ENCODE measurements at places on chromosomes 13 and 19.
A peak's percentile ranks its signal among the peaks of the same experiment; 100 is the strongest.

- no peak for DNase-seq
Observed at GRCh38 chr13:41463838-41464602, 6.7 kb downstream of the RGCC start.

DNA sequence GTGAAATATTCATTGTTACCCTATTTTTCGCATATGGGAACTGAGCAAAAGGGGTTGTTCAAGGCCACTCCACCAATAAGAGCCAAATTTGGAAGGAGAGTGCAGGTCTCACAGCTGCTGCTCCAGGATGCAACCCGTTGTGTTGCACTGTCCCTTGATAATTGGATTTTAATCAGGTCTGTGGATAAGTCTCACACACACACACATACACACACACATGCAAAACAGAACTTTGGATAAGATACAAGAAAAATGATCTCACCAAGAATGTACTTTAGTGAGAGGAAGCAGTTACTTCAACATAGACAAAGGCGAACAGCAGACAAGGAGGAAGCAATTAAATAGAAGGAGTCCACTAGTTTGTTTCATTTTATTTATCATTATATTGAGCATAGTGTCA lies 127.3 kb upstream of the EDNRB start:
- DNase-seq, result no peak

GRCh38 chr13:76950101-76950500 lies 1.8 kb downstream of the ACOD1 start:
- no peak for DNase-seq

DNA sequence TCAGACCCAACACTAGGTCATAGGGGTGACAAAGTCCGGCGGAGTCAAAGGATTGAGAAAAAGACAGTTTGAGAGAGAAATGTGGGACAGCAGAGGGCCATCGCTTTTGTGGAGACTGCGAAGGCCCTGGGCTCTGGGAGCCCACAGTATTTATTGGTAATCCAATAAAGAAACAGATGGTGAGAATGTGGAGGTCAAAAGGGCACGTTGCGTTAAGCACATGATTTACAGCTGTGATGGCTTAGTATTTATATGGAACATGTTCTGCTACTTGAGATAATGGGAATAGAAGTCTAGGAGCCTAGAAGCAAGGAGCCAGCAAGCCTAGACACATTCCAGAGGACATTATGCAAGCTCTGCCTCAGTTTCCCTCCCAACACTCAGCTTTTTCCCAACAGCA lies 2521.1 kb downstream of the PCDH9 start:
- DNase-seq, result no peak

DNA sequence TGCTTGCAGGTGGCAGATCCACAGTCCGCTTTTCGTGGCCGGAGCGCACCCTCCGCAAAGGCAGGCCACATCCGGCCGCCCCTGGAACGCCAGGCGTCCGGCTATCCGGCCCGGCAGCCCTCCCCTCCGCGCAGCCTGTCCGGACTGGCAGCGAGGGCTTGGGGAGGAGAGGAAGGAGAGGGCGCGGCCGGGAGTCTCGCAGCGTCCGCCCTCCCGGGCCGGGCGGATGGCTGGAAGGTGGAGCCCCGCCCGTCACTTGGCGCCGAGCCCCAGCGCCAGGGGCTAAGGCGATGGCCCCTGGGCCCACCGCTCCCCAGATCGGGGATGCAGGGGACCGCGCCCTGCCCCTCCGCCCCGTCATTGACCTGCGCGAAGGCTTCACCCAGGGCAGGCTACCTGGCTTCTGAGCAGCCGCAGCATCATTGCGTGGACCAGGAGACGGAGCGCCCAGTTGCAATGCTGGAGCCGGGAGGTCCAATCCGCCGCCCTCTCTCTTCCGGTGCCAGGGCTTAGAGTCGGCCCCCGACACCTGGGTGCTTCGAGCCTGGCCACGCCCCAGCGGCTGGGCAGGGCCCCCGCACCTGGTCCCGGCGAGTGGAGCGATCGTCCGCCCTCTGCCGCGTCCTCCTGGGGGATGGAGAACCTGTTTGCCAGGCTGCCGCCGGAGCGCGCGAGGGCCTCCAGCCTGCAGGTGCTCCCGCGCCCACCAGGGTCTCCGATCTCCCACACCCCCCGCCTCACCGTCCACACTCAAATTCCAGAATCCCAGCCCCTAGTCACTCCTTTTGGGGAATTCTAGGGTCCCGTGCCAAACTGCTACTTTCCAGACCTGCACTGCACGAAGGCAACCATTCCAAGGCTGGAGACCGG lies at the start of gene FUT1:
Gene FUT1 (minus strand): TSS at position 146 of the 870 bp plus-strand sequence. CDS start 1,360 bp downstream, outside the sequence.
- DNase-seq, result no peak

DNA sequence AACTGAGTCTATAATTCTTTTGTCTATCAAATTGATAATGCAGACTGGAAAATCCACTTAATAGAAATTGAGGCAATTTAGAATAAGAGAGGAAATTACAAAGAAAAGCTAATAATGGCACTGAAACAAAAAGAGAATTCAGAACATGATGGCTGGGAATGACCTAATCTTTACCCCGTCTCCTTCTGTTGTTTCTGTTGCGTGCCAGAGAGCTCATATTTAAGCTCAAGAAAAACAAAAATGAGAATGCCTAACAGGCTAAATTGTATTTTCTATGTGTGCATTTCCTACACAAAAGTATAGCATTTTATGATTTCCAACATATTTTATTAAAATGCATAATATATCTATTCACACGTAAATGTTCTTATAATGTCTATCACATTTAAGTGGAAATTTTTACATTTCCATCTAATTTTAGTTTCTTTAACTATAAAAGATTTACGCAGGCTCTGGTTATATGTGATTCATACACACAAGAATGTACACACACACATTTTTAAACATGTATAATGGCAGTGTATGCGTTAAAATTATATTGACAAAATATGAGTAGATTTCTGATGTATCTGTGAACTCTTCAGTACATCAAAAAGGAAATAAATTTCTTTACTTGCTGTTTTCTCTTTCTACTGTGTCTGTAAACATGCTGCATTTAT lies 432.3 kb downstream of the SLITRK6 start:
- DNase-seq, result no peak

- DNase-seq, result no peak
Observed at GRCh38 chr13:74978591-74978990, 503.4 kb downstream of the TBC1D4 start.

- DNase-seq, result peak; percentile 61
Observed at GRCh38 chr19:16258440-16258903, 60.8 kb downstream of the AP1M1 start.

DNA sequence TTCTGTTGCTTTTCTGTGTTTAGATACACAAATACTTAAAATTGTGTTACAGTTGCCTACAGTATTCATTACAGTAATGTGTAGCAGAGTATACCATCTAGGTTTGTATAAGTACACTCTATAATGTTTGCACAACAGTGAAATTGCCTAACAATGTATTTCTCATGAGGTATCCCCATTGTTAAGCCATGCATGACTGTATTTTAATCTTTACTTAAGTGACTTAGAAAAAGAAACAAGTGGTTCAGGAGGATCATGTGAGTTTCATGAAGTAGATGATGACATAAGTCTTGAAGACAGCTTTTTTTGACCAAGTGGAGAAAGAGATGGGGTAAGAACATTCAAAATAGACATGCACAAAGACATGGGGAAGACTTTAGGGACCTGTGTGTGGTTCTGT lies 8.4 kb upstream of the KCTD4 start:
- DNase-seq, result peak; percentile 49

- DNase-seq, result no peak
Observed at GRCh38 chr19:35267818-35268535, 785 bp upstream of the USF2 start.

GRCh38 chr13:58598241-58598640 lies 966.7 kb downstream of the PCDH17 start:
- DNase-seq, result no peak

DNA sequence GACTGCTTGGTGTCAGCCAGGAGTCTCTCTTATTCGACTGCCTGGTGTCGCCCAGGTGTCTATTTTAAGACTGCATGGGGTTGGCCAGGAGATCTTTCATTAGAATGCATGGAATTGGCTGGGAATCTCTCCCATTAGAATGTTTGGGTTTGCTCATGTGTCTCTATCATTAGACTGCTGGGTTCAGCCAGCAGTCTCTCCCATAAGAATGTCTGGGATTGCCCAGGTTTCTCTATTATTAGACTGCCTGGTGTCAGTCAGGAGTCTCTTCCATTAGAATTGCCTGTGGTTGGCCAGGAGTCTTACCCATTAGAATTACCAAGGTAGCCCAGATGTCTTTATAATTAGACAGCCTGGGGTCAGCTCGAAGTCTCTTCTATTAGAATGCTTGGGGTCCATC lies 1496.0 kb downstream of the UQCRFS1 start:
- no peak for DNase-seq

DNA sequence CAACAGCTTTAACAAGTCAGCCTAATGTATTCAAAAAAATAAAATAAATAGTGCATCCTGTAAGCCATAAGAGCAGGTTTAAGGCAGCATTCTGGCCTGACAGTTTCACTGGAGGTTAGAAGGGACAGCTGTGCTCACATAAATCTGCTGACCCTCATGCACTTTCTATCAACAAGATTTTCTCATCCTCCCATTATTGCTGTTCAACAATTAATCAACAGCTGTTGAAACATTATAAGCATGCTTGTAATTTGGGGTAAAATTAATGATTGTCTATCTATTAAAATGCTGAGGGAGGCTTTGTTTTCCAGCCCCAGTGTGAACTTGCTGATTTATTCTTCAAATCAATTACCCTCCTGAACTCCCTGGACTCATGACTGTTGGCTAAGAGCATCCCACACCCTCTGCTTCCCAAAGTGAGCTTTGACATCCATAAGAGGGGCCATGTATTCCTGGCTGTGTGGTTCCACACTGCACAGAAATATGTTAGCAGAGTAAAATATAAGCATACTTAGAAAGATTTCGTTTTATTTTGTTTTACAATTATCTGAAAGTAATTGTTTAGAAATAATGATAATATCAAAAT lies 492.4 kb downstream of the EFNB2 start:
- no peak for DNase-seq

GRCh38 chr19:3310711-3311110 lies 55.7 kb upstream of the NFIC start:
- no peak for DNase-seq

GRCh38 chr13:101845245-101846020 lies 393.0 kb downstream of the ITGBL1 start:
- DNase-seq, result no peak

DNA sequence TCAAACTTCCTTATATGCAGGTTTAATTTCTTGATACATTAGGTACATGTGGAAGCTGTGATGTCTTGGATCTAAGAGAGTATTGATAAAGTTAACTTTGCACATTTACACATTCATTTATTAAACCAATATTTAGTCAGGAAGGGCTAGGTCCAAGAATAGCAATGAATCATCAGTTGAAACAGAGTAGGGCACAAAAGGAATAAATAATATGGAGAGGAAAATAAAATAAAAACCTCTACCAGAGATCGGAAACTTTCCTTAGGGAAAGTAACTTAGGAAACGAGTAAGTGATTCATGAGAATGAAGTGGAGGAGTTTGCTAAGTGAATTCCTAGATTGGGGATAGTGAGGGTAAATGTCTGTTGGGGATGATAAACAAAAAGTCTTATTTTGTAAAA lies 259.4 kb upstream of the DACH1 start:
- DNase-seq, result no peak
